ENCODE measurements at places on chromosomes 7 and 10.

DNA sequence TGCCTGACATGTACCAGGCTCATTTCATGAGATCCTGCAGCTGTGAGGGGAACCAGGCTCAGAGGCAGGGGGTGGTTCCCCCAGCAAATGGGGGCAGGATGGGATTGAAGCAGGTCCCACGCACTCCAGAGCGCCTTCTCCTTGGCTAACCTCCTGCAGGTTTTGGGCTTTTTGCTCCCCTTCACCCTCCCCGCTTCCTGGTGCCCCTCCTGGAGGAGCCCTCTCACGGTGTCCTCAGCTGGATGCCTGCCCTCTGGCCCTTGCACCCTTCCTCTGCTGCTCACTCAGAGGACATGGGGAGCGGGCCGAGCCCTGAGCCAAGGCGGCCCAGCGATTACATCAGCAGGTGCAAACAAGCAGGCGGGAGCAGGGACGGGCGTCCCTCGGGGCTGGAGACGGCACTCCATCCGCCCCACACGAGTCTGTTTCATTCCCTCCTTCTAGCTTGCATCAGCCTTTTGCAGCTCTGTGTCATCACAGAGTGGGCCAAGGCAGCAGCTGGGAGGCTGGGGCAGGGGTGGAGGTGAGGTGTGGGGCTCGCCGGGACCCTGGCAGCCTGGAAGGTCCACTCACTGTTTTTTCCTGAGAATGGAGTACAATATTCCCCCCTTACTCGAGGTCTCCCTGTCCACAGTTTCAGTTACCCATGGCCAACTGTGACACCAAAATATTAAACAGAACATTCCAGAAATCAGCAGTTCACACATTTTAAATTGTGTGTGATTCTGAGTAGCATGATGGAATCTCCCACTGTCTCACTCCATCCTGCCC is 52.7 kb upstream of the SLC29A3 start:
- DNase-seq, result no peak

DNA sequence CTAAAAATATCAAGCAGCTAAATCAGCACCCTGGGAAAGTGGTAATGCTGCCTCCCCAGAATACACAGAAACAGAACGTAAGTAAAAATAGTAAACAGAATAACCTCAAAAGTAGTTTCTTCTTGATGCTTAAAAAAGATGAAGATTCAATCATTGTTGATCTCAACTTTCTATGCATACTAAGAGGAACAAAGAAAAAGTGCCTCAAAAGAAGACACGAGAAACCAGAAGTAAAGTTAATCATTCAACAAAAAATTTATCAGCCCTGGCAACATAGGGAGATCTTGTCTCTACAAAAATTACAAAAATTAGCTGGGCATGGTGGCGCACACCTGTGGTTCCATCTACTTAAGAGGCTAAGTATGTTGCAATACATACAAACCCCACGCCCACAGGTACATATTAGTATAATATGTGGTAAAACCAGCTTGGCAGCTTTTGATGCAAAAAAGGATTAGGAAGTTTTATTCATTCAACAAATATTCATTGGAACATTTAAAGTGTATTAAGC is 153.7 kb downstream of the NRBF2 start:
- DNase-seq, result no peak

DNA sequence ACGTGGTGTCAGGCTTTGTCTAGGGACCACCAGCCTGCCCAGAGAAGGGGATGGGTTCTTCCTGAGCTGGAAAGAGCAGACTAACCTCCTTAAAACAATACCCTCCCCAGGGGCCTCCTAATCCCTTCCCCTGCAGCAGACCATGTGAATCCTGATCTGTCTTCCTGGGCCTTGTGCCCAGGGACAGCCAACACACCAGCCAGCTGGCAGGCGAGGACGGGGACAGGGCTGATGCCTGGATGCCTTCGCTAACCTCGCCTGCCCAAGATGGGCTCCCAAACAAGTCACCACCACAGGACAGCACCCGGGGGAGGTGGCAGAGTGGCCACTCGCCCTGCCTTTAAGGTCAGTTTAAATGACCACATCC is 17.6 kb downstream of the PODXL start:
- DNase-seq, result no peak

DNA sequence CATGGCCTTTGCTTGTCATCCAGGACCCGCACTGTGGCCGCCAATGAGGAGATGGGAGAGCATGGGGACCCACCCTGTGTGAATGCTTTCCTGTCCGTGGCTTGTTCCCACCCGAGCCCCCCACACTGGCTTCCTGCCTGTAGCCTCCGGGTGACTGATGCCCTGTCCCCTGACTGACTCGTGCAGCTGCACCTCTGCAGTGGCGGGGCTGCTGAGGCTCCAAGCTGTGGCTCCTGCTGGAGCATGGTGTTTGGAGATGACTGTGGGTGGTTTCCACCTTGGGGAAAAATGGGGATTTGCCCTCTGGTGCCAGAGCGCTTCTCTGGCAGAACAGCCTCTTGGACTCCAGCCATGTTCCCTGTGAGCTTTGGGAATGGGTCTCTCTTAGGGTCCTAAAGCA is 2.1 kb downstream of the CAMK1D start:
- DNase-seq, result no peak

GRCh38 chr7:82172017-82172416 is 271.6 kb downstream of the CACNA2D1 start:
- DNase-seq, result no peak

- DNase-seq, result no peak
Measured at GRCh38 chr10:102814873-102815661, 22.1 kb downstream of the CYP17A1 start.

DNA sequence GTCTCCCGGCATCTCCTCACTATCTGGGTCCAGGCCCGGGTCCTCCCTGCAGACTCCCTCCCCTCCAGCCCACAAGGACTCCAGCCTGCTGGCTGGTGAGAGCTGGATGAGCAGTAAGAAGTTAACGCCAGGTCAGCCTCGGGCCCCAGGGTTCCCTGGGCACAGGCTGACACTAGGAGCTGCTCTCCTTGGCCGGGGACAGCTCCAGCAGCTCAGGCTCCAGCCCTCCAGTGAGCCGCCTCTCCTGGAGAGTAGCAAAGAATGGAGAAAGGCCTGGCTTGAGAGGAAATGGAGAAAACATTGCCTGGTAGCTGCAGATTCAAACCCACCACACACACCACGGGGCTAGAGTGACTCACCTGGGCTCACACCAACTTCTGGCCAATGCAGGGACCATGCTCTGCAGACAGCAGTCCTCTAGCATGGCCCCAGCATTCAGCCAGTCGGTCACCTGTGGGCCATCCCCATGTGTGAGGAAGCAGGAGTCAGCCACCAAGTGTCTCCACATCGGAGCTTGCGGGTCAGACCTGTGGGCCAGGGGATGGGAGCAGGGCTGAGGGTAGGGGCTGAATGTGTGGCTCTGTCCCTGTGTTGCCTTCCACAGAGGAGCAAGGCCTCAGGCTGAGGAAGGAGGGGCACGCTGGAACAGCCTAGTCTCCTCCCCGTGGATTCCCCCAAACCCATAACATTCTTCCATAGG is 6.5 kb downstream of the SAP25 start:
- no peak for DNase-seq

- DNase-seq, result no peak
Measured at GRCh38 chr10:106424981-106425380, 739.5 kb downstream of the SORCS1 start.

All from central memory CD4-positive, alpha-beta T cell (primary cell).